GDM1 (cell line): ENCODE measurements at places on chromosomes 11 and 22.

DNA sequence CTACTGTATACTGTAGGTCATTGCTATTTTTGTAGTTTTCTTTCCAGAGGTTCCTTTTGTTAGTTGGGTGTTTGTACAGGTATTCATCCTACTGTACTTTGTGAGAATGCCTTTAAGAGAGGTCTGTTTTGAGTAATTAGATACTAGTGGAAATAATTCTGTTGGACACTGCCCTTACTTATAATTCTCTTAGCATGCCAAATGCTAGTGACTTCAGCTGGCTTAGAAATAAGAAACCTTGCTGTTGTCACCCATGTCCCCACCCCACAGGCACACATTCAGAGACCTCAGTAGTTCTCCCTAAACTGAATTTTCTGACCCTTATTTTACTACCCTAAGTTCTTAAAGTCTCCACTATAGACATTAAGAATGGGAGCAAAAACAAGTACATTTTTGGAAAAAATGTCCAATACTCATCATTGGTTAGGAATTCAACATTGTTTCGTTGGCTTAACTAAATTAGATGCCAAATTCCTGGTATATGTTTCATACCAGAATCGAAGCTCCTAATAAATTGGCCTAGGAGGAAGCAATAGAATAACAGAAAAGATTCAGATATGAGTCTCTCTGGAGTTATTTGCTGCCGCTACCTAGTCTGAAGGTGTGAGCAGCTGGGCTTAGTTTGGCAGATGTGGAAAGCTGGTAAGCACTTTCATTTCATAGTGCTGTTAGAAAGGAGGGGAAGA lies 28.4 kb downstream of the ZNF143 start:
- no peak for DNase-seq

GRCh38 chr11:72673284-72673942 lies 809 bp downstream of the PDE2A start:
- DNase-seq: no peak

DNA sequence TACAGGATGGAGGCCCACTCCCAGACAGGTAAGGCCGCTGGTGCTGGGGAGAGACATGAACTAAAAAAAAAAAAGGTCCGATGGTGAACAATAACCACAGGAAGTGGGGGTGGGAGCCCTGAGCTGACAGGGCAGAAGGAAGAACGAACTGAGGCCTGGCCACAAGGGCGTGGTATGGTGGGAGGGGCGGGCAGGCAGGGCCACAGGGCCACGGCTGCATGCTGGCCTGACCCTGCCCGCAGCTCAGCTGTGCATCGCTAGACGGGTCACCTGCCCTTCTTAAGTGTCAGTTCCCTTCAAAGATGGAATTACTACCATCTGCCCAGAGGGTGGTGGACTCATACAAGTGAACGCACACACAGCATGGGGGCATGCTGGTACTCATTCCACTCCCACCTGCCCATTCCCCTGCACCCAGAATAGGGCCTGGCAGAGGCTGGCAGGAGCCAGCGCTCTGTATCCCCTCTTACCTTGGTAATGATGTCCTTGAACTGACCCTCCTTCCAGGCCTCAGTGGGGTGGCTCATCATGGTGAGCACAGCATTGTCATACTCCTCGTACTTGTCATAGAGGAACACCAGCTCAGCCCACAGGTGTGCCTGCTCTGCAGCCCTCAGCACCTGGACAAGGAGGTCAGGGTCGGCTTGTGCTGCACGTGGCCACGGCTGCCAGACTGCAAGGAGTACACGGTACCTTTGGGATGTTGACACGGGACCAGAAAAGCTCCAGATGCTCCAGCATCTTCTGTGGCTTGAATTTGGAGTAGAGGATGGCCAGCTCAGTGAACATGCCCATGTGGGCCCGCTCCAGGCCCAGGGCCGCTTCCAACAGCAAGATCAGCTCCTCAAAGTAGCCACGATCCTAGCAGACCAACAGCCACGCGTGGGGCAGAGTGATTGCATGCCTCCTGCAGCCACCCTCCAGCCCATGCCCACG lies 17.5 kb upstream of the SLC25A1 start:
- no peak for DNase-seq

GRCh38 chr22:26241361-26241760 lies 72.1 kb downstream of the SEZ6L start:
- no peak for DNase-seq

GRCh38 chr11:18611196-18611595 lies 11.6 kb downstream of the MISFA start:
- DNase-seq: no peak

DNA sequence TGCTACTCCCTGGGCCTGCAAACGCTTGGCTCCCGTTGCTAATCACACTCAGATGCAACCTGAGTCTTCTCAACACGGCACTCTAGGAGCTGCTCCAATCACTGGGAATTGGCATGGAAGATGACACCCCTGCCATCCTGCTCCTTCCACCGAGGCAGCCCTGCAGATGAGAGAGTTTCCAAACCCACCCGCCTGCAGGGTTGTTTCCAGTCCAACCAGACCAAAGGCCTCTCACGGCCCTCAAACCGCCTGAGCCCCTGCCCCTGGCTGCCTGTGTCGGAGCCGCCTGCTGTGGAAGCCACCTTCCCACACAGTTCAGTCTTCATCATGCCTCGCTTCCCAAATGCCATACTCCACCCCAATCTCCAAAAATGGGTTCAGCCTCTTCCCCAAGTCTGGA lies 36.8 kb upstream of the TP53I11 start:
- no peak for DNase-seq

DNA sequence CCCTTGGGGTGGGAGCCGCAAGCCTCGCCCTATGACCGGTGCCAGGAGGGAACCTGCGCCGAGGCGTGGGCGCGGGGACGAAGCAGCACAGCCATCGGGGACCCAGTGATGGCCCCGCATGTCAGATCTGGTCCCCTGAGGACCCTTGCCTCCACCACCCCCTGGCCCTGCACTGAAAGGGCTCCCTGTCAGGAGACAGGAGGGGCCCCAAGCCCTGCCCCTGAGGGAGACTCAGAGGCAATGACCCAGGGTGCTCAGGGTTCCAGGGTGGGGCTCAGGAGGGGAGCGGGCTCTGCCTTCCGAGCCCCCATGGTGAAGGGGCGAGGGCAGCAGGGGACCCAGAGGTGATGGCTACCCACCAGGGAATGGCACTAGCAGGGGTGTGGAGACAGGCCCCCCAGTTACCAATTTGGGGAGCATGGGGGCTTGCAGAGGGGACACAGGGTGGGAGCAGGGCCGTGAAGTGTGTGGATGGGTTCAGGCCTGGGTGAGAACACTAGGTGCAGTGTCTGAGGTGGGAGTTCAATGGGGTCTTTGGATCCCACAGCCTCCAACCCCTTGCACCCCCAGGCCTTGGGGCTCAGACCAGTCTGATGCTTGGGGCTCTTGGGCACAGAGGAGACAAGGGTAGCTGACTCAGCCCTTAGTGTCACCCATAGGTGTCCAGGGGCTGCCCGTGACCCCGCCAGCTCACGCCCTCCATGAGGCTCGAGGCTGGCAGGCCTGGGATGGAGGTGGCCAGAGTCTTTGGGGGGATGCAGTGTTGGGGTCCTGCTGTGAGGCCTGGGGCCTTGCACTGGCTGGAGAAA lies 499 bp downstream of the LRRC56 start:
- no peak for DNase-seq

DNA sequence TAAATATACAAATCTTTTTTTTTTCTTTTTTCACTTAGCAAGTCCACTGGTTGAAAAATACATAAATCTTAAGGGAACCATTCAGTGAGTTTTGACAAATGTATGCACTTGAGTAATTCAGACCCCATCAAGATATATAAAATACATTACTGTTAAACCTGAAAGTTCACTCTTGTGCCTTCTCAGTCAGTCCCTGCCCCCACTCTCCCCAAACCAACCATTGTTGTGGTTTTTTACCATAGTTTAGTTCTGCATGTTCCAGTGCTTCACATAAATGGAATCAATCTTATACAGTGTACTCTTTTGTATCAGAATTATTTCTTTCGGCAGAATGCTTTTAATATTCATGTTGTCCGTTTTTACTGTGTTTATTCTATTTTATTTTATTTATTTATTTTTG lies 26.1 kb downstream of the RNF214 start:
- no peak for DNase-seq

DNA sequence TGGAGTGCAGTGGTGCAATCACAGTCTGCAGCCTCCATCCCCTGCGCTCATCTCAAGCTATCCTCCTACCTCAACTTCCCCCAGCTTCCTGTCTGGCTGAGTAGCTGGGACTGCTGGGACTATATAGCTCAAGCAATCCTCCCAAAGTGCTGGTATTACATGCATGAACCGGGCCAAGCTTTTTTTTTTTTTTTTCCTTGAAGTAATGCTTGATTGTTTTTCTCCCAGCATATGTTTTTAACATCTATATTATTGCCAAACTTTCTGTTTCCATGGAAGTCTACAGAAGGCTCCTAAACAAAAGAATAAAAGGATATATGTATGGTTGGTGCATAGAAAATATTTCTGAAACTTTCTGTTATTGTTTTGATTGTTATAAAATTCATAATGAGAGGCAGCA lies 853.6 kb downstream of the KCNA4 start:
- DNase-seq: no peak

DNA sequence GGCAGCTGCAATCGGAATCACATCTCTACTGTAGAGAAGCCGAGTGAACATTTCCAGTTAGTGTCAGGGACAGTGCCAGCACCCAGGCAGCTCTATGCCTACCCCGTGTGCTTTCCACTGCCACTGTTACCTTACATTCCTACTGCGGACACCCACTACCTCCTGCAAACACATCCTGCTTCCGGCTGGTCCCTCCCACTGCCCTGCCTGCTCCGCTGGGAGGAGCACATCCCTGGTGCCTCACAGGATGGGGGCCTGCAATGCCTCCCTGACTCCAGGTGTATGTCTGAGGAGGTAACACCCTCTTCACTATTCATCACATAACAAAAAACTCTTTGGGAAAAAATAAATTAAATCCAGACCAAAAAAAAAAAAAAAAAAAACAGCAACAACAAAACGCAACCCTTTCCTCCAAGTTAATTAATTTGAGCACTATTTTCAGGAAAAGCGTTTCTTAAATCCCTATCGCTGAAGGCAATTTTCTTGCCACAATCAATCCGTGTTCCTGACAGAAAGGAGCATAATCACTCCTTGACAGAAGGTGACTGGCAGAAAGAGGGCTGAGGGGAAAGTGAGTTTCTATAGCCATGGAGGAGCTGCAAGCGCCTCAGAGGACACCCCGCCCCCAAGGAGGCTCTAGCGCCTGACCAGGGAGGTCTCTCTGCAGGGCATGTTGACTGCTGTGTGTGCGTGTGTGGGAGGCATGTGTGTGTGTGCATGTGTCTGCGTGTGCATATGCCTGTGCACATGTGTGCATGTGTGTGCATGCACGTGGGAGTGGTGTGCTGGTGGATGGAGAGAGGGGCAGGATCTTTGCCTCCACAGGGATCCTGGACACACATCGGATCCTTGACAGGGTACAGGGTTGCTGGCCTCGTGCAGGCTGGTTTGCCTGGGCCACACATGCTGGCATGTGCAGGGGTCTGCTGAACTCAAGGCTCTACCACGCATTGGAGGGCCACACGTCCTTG lies 134.8 kb upstream of the NTM start:
- no peak for DNase-seq

DNA sequence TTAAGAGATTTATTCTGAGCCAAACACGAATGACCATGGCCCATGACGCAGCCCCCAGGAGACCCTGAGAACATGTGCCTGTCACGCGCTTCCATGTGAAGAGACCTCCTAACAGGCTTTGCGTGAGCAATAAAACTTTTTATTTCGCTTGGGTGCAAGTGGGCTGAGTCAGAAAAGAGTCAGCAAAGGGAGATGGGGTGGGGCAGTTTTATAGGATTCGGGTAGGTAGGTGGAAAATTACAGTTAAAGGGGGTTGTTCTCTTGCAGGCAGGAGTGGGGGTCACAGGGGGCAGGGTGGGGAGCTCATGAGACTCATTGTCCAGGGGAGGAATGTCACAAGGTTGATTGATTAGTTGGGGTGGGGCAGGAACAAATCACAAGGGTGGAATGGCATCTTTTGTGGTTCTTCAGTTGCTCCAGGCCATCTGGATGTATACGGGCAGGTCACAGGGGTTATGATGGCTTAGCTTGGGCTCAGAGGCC lies 77.2 kb upstream of the FTH1 start:
- DNase-seq: no peak

DNA sequence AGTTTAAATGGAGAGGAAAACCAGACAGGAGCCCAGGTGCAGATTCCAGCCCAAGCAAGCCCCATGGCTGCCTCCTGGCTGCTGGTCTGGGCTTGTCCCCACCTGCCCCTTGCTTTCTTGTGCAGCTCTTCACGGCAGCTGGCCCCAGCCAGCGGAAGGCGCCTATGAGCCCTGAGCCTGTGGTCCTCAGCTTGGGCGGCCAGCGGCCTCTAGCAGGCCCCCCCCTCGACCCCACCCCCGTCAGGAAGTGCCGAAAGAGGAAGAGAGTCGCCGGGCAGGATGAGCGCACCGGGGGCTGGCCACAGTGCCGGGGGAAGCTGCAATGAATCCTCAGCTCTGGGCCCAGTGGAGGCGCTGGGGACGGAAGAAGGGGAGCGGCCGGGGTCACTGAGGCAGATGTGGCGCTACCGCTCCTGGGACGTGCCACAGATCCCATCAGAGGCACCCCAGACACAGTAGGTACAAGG lies 2.1 kb upstream of the DGKZ start:
- peak; percentile 86 for DNase-seq

GRCh38 chr22:28761449-28761755 lies 11.1 kb upstream of the CCDC117 start:
- no peak for DNase-seq

DNA sequence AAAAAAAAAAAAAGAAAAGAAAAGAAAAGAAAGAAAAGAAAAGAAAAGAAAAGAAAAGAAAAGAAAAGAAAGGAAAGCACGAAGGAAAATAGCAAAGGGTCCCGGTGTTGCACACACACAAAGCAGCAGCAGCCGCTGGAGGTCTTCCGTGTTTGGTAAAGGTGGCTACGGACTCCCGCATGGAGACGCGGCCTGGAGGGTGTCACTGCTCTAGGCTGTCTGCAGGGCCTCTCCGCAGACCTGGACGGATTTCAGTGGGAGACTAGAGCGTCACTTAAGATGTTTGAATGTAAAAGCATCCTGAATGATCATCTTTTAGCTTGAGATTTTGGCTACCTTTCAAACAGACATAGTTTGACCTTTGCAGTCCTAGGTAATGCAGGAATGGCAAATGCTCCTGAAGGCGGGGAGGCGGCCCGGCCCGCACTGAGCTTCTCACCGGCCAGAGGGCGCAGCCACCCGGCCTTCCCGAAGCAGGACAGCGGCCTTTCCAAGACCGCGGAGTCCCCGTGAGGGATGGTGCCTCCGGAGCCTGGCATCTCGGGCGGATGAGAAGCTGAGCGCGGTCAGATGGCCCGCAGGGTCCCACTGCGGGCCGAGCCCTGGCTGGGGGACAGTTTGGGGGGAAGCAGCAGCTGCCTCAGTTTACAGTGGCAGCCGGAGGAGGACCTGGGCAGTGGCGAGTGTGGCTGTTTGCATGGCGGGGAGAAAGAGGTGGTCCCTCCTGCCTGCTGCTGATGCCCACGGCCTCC lies 18.5 kb downstream of the KRTAP5-5 start:
- no peak for DNase-seq

GRCh38 chr11:9118277-9118676 lies 26.9 kb upstream of the SCUBE2 start:
- DNase-seq: no peak
